ENCODE measurements at places on chromosomes 4 and X.

GRCh38 chrX:153474266-153474665 lies 3.9 kb upstream of the HAUS7 start:
- no peak for DNase-seq

- DNase-seq = no peak
Observed at GRCh38 chr4:147059064-147059731, 113.5 kb upstream of the TTC29 start.

DNA sequence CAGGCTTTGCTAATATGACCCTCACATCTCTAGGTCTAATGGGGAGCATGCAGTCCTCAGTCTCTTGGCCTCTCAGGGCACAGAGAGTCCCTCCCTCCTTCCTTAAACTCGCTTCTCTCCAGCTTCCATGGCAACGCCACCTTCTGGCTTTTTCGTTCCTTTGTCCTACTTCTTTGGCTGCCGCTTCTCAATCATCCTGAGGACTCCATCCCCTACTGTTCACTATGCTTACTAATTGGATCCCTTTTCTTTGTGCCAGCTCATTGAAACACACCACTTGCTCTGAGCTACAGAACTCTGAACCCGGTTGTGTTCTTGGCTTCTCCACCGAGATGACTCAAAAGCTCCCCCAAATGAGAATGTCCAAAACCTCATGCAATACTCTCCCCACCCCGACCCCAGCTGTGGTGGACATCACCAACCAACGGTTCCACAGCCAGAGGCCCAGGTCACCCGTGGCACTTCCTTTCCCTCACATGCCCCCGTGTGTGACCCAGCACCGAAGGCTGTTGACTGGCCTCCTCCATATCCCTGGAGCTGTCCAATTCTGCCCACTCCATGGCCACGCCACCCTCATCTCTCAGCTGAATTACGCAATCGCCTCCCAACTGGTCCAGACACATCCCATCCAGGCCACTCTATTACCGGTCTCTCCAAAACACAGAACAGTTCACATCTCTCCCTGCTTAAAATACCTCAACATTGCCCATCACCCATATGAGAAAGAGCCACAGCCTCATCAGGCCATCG lies 34.7 kb downstream of the CRMP1 start:
- no peak for DNase-seq

DNA sequence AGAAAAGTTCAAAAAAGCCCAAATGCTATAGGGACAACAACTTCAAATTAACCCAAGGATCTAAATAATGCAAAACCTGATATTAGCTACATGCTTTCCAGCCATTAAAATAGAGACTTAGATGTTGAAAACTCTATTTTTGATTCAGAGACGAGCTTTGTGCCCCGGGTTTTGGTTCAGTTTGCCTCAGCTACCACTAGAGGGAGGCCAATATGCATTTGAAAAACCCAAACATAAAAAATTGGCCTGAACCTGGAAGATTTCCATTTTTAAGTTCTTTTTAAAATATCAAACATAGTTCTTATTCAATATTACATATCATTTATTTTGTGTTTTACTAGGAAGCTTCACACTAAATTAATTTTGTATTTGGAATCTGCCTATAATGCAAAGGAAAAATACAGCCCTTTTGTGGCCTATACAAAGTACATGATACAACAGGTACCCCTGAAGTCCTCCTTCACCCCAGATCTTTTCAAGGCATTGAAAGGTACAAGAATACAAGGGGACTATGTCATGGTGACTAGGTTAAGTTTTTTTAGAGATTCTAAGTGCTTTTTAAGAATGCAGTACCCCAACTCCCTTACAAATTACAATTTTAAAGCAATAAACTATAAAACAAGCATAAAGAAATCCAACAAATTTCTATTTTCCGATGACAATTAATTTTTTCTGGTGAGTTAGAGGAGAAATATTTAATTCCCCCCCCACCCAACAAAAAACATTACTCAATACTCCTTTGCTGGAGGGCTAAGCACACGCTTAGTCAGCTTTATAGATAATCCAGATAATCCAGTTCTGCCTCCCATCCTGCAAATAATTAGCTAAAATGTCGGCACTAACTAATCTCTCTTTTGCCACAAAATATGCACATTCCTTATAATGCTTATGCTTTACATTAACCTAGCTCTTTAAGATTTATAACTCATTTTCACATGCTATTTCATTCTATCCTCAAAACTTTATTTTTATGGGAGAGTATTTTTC lies 97.7 kb upstream of the PTPN13 start:
- DNase-seq = peak; percentile 5

DNA sequence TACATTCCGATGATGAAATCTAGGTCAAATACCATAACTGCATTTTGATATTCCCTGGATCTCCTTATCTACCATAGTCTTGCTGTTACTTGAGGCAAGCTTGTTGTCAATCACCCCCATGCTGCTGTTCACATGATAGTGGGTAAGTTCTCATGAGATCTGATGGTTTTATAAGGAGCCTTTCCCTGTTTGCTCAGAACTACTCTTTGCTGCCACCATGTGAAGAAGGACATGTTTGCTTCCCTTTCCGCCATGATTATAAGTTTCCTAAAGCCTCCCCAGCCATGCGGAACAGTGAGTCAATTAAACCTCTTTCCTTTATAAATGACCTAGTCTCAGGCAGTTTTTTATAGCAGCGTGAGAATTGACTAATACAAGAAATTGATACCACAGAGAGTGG lies 432.0 kb downstream of the GLUD2 start:
- no peak for DNase-seq

- no peak for DNase-seq
Observed at GRCh38 chrX:25290132-25290531, 274.4 kb upstream of the ARX start.

- no peak for DNase-seq
Observed at GRCh38 chr4:145939441-145939750, 773 bp upstream of the ZNF827 start.

DNA sequence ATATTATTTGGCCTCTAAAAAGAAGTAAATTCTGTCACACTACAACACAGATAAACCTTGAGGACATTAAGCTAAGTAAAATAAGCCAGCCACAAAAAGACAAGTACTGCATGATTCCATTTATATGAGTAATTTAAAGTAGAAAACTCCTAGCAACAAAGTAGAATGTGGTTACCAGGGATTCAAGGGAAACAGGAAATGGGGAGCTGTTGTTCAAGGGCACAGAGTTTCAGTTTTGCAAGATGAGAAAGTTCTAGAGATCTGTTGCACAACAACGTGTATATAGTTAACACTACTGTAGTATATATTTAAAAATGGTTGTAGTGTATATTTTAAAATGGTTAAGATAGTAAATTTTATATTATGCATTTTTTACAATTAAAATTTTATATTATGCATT lies 25.4 kb downstream of the SEC31A start:
- DNase-seq = no peak

GRCh38 chr4:5009796-5010195 lies 9.5 kb downstream of the CYTL1 start:
- DNase-seq = no peak

DNA sequence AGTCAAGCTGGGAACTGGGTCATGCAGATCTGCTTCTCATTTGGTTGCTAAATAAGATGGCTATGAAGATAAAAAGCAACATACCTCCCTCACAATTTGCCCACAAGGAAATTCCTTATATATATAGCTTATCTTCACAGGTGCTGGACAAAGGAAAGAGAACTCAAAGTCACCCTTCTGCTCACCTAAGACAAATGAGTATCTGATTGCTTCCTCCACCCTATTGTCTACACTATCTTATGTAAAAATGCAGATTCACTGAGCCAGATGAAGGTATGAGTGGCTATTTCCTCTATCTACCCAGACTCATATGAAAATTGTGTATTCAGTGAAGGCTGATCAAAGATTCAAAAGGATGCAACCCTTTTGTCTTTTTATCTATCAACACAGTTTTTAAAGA lies 50.8 kb downstream of the CHM start:
- no peak for DNase-seq

- no peak for DNase-seq
Observed at GRCh38 chr4:24564488-24564887, 19.9 kb downstream of the DHX15 start.

GRCh38 chrX:139086246-139086645 lies 374.7 kb upstream of the FGF13 start:
- DNase-seq = no peak

DNA sequence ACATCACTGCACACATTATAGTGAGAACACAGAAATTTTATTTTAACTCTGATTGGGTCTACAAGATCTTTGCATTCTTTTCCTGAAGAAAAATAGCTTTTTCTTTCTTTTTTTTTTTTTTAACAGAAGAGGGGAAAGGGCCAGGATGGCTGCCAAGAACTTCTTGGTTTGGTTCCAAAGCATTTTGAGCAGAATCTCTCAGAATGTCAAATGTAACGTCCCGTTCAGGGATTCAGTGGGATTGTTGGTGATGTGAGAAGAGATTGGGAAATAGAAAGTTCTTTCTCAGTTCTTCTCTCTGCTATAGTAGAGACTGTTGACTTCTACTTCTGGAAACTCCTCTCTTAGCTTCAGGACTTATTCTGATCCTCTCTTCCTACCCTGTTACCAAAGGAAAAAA lies 70.9 kb upstream of the CBR4 start:
- DNase-seq = no peak

DNA sequence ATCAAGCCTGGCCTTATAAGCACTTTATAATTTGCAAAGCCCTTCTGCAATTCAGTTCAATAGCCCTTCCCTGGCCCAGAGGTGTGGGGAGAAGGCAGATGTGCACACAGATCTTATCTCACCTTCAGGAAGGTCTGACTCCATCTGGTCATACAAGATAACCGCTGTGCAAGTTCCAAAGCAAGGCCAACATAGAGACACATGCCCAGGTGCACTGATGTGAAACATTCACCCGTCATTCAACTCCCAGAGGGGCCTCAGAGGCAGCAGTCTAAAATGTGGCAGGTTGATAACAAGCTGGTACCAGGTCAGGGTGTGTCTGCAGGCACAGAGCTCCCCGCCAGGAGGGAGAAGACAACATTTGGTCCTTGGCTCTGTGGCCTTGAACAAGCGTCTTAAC lies 10.9 kb upstream of the WFS1 start:
- no peak for DNase-seq

DNA sequence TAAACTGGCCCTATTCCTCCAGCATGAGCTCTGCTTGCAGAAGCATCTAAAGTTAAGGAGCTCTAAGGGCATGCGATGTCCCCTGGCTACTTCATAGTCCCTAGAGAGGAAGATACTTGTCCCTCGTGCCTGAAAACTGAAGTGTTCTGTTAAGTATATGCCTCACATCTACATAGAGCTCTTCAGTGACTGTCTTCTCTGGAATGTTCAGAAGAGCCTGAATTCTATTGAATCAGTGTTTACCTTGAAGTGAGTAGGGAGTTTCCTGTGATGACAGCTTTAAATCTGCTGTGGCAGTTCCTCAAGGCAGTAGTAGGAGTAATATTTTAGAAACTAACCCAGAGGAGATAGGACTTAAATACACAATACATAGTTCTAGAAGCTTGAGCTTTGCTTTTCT lies 111.2 kb downstream of the ZNF518B start:
- DNase-seq = no peak

DNA sequence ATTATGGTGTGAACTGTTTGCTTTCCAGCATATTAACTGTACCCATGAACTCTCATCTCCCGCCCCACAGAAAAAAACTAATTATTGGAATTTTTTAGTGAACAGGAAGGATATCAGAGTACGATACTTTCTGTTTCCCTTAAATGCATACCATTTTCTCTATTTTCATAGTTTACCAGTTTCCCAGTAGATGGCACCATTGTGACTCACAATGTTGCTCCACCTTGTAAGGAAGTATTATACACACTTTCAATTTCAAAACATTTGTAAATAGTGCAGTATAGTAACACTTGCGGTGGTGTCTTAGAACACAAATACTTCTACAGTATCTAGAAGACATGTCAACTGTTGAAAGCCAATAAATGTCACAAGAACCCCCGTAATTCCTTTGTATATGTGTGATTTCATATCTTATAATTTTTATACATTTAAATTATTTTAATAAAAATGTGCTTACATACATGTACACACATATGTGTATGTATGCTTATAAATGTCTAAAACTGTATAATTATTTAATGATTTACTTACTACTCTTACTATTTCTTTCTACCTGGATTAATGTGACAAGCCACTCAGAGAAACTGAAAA lies 167.3 kb downstream of the SLIT2 start:
- DNase-seq = no peak

- no peak for DNase-seq
Observed at GRCh38 chr4:42871671-42872290, 20.7 kb upstream of the GRXCR1 start.

DNA sequence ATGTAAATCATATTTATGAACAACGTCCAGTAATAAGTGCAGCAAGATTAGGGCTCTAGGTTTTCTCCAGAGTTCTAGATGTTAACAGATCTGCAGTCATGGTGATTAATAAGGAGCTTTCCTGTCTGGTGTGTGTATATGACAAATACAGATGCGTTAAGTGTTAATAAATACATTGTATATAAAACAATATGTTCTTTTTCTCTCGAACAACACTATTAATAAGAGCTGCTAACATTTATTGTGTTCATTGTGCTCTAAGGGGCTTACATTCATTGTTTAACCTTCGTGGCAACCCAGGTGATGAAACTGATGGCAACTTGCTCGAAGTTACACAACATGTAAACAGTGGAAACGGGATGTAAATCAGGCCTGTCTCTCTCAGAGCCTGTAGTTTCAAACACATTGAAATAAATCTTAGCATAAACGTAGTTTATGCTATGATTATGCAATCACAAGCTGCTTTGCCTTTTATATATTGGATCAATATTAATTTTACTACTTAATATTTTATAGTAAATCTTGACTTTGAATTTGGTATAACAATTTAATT lies 547 bp upstream of the CLGN start:
- no peak for DNase-seq

DNA sequence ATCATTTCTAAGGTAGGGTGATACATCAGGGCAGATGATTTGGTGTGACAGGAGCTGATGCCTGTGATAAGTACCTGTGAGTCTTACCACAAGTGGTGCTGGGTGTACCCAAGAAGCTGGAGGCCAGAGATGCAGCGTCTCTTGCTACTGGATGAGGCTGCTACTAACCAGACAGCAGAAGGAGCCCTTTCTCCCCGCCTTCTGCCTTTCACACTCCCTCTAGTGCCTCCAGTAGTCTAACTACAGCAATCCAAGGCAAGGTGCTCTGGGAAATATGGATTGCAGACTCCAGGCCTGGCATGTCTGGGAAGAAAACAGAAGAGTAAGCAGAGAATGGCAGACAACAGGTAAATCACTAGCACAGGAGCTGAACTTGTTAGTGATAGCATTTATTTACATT lies 470.8 kb downstream of the NKX6-1 start:
- no peak for DNase-seq

DNA sequence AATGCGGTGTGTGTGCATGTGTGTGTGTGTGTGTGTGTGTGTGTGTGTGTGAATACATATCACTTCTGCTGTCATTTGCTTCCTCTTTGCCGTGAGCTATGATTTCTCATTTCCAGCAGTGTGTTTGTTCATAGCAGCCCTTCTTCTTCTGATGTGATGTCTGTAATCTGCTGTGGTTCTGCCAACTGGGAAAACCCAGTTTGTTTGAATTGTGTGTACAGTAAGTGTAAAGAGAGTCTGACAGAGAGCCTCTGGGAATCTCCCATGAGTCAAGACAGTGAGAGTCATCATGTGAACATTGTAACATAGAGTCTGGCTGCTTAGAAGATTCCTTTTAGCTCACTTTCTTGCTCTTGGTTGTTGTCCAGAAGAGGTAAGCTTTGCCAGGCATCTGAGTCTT lies 8.4 kb upstream of the NWD2 start:
- no peak for DNase-seq

Data from GM18507 (cell line).